ENCODE measurements at places on chromosomes 6 and 20. TPM values are rescaled to one million over a fixed set of nuclear protein-coding genes. Genes with fewer than 3 reads are reported as not detected.

GRCh38 chr6:112221981-112222852 lies 32.1 kb downstream of the LAMA4 start:
- DNase-seq = no peak

DNA sequence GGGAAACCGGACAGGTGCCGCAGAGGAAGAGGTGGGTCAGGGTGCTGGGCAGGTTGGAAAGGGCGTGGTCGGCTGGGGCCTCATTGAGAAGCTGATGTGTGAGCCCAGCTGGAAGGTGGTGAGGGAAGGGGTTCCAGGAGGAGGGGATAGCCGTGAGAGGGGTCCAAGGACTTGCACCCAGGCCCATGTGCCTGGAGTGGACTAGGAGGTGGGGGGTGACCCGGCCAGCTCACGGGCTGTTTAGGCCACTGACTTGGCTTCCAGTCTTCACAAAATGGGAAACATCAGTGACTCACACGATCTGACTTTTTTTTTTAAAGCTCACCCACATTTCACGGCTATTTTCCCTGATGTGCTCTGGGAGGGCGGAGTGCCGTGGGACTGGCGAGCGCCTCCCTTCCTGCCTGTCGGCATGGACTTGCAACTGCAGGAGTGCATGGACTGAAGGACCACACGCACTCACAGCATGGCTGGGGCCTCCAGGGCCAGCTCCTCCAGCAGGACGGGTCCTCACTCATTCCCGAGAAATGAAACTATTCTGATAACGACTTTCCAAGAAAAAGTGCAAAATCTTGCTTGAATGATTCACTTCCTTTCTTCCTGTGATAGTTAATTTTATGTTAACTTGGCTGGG lies 13.5 kb upstream of the PDE10A start:
- DNase-seq = no peak

- DNase-seq = no peak
These were observed 6.1 kb downstream of the EDN1 start for GRCh38 chr6:12296255-12296573.

GRCh38 chr20:3846378-3846739 lies 275 bp upstream of the MAVS start:
- no peak for DNase-seq

GRCh38 chr6:136094812-136095211 lies 155.3 kb downstream of the MTFR2 start:
- DNase-seq = no peak

DNA sequence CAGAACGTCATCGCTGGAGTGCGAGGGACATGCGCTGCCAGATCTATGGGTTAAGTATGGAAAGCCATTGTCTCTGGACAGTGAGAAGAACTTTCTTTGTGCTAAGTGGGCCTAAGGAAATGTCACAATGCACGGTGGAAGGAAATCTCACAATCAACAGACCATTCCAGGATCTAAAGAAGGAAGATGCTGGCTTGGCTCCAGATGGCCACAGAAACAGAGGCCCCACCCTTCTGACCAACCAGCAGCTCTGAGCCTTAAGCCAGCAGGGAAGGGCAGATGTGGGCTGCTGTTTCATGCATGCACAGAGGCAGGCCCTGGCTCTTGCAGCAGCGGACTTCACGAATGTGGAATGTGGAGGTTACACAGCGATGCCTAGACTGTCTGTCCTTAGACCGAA lies 156.3 kb downstream of the SOBP start:
- no peak for DNase-seq

- no peak for DNase-seq
These were observed 4.2 kb downstream of the MAPRE1 start for GRCh38 chr20:32823737-32824588.

- DNase-seq = no peak
These were observed 67.9 kb downstream of the IGF2R start for GRCh38 chr6:160036790-160037206.

DNA sequence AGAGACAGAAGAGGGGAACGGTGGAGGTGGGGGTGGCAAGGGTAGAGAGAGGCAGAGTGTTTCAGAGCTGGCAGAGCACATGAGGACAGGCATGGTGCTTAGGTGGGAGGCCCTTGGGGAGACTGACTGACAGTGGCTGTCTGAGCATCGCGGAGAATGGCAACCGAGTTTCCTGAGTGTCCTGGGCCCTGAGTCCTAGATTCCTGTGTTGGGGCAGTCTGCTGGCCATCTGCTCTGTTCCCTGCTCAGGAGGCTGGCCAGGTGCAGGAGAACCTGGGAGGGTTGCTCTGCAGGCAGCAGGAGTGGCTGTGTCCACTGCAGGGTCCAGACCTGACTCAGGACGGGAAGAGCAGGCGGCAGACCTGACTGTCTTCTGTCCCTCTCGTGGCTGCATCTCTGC lies 248.9 kb downstream of the LRFN2 start:
- no peak for DNase-seq

GRCh38 chr6:38974389-38975151 lies 74.0 kb upstream of the GLP1R start:
- DNase-seq = no peak

DNA sequence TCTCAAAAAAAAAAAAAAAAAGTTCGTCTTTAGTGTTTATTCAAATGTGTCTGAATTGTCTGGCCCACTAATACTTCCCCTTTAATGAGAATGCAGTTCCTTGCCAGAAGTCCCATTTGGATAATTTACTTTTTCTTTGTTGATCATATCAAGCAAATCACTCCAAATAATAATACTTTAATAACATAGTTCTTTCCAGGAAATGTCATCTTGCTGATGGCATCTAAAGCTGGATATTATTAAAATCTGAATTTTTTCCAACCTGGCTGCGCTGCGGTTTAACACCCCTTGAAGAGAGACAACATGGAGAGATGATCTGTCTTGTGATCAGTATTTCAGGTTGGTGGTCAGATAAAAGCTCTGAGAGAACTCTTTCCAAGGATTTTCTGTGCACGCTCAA lies 111.2 kb upstream of the CNKSR3 start:
- no peak for DNase-seq

DNA sequence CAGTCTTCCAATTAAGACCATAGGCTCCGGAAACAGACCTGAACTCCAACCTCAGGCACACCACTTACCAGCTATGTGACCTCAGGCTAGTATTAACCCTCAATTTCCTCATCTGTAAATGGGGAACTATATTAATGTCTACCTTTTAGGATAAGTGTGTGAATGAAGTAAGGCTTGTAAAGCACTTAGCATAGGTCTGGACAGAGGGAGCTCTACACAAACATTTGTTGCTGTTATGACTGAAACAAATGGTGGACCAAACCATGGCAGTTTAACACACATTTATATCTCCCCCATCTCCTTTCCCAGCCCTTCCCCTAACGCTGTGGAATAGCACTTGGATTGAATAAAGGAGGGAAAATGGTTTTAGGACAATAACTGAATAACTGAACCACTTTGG lies 48.7 kb downstream of the TSHZ2 start:
- no peak for DNase-seq

DNA sequence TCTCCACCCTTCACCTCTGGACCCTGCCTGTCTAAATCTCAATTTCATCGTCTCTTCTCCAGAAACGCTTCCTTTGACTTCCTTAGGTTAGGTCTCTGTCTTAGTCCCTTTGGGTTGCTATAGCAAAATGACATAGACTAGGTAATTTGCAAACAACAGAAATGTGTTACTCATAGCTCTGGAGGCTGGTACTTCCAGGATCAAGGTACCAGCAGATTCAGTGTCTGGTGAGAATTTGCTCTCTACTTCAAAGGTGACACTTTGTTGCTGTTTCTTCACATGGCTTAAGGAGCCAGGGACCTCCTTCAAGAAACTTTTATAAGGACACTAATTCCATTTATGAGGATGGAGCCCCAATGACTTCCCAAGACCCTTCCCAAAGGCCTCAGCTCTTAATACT lies 145.1 kb upstream of the IMPG1 start:
- DNase-seq = no peak

DNA sequence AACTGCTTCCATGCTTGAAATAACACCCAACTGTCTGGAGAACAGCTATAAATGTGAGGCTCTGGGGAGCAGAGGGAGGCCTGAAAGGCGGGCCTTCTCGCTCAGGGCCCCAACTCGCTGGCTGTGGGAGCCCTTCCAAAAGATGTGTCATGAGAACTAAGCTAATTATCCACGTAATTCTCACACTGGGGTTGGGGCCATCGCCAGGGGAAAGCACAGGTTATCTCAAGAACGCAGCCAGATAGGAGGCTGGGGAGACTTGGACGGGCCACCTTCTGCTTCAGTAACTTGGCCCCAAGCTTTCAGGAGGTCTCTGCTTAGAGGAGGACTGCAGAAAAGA lies 1.6 kb downstream of the PXDC1 start:
- no peak for DNase-seq

DNA sequence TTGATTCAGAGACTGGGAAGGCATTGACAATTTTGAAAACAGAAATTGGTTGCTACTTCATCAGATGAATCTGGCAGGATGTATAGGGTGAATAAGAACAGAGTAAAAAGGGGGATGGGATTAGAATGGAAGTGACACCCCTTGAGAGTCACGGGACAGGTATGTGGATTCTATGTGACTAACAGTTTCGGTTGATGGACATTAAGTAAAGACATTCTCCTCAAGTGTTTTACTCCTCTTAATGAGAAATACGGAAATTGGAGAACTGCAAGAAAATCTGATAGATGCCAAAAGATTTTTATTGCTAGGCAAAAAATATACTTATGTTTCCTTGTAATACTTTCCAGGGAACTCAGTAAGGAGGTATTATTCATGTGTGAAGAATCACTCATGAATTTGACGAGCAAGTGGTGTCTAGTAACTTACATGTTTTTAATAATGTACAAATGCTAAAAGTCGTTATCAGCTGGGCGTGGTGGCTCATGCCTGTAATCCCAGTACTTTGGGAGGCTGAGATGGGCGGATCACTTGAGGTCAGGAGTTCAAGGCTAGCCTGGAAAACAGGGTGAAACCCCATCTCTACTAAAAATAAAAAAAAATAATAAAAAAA lies 135.8 kb downstream of the KIF16B start:
- no peak for DNase-seq

GRCh38 chr20:9576695-9577094 lies 62.3 kb downstream of the LAMP5 start:
- DNase-seq = peak; percentile 44

- no peak for DNase-seq
These were observed 8.0 kb downstream of the DNPH1 start for GRCh38 chr6:43221046-43221972.

GRCh38 chr20:59784791-59785668 lies 148.4 kb downstream of the SYCP2 start:
- DNase-seq = no peak

DNA sequence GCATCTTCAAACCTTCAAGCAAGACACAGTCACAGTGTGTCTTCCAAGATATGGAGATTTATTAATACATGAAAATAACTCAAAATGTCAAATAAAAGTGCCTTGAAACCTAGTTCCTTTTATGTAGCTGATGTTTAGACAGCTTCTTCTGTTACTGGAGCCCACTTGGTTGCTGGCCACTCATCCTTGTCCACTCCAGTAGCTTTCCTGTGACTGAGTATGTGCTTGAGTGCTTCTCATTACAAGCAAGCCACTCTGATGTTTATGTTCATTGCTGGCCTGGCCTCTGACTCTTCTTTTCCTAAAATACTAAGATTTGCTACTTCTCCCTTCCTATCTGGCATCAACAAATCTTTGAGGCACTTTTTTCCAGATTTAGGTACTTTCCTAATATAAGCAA lies 545.2 kb upstream of the MAN1A1 start:
- DNase-seq = no peak

GRCh38 chr6:90086517-90086916 lies 192.2 kb downstream of the GJA10 start:
- DNase-seq = no peak

GRCh38 chr20:32482442-32483261 lies 102.5 kb downstream of the NOL4L start:
- peak; percentile 86 for DNase-seq

- no peak for DNase-seq
These were observed 75.8 kb downstream of the PLCB4 start for GRCh38 chr20:9144643-9145042.

DNA sequence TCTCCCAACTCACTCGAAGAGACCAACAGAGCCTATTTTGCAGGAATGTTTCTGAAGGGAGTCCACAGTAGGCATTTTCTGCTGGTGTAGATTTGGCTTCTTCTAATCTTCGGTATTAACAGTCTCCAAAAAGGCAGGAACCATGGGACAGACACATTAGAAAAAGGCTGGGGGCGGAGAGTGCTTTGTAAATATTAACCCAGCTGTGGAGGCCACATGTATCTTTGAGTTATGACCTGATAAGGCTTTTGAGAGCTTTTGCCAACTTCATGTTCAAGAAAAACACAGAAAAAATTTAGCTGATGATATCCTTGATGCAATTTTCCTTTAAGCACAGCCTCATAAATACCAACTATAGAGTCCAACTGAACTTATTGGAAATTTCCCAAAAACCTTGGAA lies 119.4 kb upstream of the TSHZ2 start:
- DNase-seq = no peak

DNA sequence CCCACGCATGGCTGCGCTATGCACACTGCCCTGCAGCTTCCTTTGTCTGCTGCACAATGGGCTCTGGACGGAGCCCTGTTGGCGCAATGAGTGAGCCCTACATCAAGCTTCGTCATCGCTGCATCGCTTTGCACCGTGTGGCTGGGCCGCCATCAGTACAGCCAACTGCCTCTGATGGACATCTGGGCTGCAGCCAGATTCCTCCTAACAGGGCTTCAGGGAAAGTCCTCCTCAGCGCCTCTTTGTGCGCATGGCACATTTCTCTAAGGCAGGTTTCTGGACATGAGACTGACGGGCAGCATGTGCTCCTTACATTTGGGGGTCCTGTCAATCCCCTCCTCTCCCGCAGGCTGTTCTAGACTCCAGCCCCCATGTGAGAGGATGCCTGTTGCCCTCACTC lies 29.7 kb upstream of the ANGPT4 start:
- DNase-seq = no peak

- DNase-seq = no peak
These were observed 29.6 kb downstream of the SUMO4 start for GRCh38 chr6:149429427-149430360.

The CALHM5 gene
- 0.10 TPM for total RNA-seq

The MRPL18 gene
- 91.4 TPM for total RNA-seq

The UNC93A gene
- not detected for total RNA-seq

The RWDD1 gene
- 24.0 TPM for total RNA-seq

The ABHD16A gene
- 37.0 TPM for total RNA-seq

The UTRN gene
- total RNA-seq = 86.8 TPM

The OGFR gene
- total RNA-seq = 48.8 TPM

The SLC12A5 gene
- 0.35 TPM for total RNA-seq

The DEFB110 gene
- not detected for total RNA-seq
